ENCODE measurements at places on chromosomes 5 and 9.

DNA sequence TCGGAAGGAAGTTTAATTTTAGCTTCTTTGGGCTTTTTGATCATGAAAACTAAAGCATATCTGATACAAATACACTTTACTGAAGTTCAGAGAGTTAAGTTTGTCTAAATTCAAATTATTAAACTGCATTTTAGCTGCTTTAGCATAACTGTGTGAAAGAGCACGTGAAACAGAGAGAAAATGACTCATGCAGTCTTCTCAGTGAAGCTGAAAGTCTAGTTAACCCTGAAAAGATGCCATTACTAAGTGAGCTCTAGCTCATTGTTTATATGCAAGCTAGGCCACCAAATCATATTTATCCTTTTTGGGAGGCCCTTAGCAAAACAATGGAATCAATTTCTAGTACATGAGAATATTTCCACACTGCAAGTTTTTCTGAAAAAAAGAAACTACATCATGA is 27.6 kb downstream of the TPD52L3 start:
- DNase-seq = no peak

GRCh38 chr9:11618241-11618805 is 1005.5 kb upstream of the PTPRD start:
- DNase-seq = no peak

- no peak for DNase-seq
Measured at GRCh38 chr5:127840198-127840524, 137.0 kb downstream of the CCDC192 start.

DNA sequence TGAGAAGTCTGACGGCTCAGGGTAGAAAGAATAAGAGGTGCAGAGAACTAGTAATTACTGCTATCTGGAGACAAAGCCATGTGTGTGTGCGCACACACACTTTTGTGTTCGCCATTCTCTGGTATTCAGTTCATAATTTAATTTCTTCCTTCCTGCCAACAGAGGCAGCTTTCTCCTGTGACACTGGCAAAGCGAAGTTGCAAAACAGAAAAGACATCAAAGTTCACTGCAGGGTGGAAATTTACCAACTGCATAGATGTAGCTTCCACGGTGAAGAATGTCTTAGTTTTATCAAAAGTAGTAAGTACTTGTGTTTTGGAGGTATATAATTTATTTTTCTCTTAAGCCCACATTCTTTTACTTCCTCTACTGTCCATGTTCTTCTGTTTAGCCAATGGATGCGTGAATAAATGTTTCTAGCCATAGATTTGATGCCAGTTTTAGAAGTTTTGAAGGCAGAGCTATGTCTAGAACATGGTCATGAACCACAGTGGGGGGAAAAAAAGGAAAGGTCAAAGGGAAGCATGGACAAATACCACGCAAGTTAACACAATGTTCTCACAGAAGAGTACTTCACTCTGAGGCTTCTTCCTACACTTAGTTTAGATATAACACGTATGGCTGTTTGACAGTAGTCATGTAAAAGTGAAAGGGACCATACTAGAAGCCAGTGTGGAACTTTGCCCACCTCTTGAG is 536.5 kb upstream of the GRIA1 start:
- no peak for DNase-seq

GRCh38 chr9:116900543-116900942 is 213.4 kb downstream of the TRIM32 start:
- no peak for DNase-seq

- DNase-seq = no peak
Measured at GRCh38 chr5:137312011-137312410, 187.1 kb downstream of the SPOCK1 start.

- DNase-seq = no peak
Measured at GRCh38 chr9:128216781-128217553, 13.8 kb downstream of the DNM1 start.

- DNase-seq = no peak
Measured at GRCh38 chr5:75366787-75367186, 29.8 kb downstream of the HMGCR start.

Data from stimulated activated CD8-positive, alpha-beta memory T cell treated with anti-CD3 and anti-CD28 coated beads, Interleukin-15, amount 100 ng/mL, for 48 hours (primary cell).